Smooth muscle cell of trachea (primary cell): ENCODE measurements at places on chromosomes 5 and 9. TPM values are rescaled to one million over a fixed set of nuclear protein-coding genes. Genes with fewer than 3 reads are reported as not detected.

The PCDHB9 gene
- under 0.01 and 0.17 TPM in 2 replicates for total RNA-seq

The PCDHGA4 gene
- 8.9 and 11.1 TPM in 2 replicates for total RNA-seq

The SLC36A2 gene
- not detected in 2 replicates for total RNA-seq

The ALDH1A1 gene
- total RNA-seq: 10.8 and 17.9 TPM in 2 replicates

The TSSK1B gene
- total RNA-seq: 0.15 and 0.50 TPM in 2 replicates
